Activated CD8-positive, alpha-beta memory T cell treated with anti-CD3 and anti-CD28 coated beads, Interleukin-2, amount 10 ng/mL, durations not matched to agents 7 days and 5 days (primary cell): ENCODE measurements at places on chromosomes 6 and 20.

DNA sequence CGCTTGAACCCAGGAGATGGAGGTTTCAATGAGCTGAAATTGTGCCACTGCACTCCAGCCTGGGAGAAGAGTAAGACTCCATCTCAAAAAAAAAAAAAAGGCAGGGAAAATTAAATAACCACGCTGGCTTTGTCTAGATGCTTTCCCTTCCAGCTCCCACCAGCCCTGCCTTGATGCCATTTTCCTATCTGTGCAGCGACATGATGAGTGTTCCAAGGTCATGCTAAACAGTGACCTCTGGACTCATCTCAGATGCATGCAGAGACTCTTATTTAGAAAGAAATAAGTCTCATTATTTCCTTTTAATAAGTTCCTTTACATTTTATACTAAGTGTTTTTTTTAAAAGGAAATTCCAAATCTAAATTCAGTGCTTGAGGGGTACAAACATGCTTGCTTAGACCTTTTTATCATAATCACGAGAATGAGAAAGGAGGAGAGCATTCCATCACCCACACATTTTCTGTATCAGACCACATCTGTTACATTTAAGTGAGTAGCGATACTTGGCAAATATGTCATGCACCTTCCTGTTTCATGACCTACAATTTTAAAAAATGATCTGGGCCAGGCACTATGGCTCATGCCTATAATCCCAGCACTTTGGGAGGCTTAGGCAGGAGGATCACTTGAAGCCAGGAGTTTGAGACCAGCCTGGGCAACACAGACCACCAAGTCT lies 101.1 kb upstream of the RREB1 start:
- no peaks in the 10 kb centered on the region for H3K36me3 ChIP-seq
- peaks cover 22% of the 10 kb centered on the region for H3K27me3 ChIP-seq
- H3K27ac ChIP-seq = no peak overlapping the region
- no peak overlapping the region for H3K4me3 ChIP-seq

- H3K4me3 ChIP-seq = no peak within 1 kb of the TSS
- no peaks in the 10 kb centered on the region for H3K4me1 ChIP-seq
- peaks cover 59% of the 10 kb centered on the region for H3K27me3 ChIP-seq
- H3K27ac ChIP-seq = no peak within 1 kb of the TSS
- H3K36me3 ChIP-seq = peaks cover 3% of the 10 kb centered on the region
- peak; percentile 64 for DNase-seq
Observed at GRCh38 chr6:109978174-109979032, at the start of gene GPR6. Gene GPR6 (plus strand): TSS chr6:109978311. CDS start chr6:109979113, 802 bp downstream.

DNA sequence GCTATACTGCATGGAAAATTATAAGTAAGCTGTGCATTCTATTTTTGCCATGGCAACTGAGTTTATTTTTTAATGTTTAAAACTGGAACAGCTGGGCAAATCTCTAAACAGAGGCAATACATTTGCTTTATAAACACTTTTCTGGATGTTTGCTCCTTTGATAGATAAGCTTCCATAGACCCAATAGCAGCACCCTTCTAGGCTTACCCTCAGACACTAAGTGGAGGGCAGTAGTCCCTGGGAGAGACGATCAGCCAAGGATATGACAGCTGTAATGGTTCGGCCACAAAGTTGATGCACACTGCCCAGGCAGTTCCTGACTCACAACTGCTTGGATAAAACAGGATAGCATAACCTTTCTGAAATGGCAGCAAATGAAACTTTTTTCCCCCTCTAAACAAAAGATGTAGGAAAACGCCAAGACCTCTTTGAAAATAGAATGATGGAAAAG lies 8.5 kb upstream of the MRPS10 start:
- peaks cover 12% of the 10 kb centered on the region for H3K36me3 ChIP-seq
- peak; percentile 7 for DNase-seq
- H3K27ac ChIP-seq = no peak overlapping the region
- H3K4me1 ChIP-seq = peaks cover 11% of the 10 kb centered on the region

DNA sequence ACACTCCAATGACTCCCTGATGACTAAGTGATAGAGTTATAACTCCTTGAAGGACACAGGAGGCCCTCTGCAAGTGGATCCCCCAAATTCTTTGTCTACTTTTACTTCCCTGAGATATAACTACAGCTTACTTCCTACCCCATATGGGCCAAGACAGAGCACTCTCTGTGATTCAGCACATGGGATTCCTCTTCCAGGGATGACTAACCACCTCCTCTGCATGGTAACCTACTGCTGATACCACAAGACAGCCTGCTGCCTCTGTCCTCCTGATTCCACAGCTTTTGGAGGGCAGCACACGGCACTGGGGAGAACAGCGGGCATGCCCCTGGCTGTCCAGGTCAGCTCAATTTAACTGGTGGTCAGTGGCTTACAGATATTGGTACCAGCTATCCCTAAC lies 675.7 kb upstream of the AGPAT4 start:
- no peaks in the 10 kb centered on the region for H3K4me1 ChIP-seq
- no peak overlapping the region for H3K27ac ChIP-seq
- no peaks in the 10 kb centered on the region for H3K36me3 ChIP-seq
- H3K4me3 ChIP-seq = no peak overlapping the region

- H3K4me1 ChIP-seq = peaks cover 66% of the 10 kb centered on the region
- H3K27me3 ChIP-seq = no peaks in the 10 kb centered on the region
- peak overlapping the region; percentile 94 for H3K27ac ChIP-seq
- peak; percentile 67 for DNase-seq
- peak overlapping the region; percentile 93 for H3K4me3 ChIP-seq
- H3K36me3 ChIP-seq = peaks cover 11% of the 10 kb centered on the region
Observed at GRCh38 chr6:31821301-31822035, 6.1 kb upstream of the HSPA1B start.

DNA sequence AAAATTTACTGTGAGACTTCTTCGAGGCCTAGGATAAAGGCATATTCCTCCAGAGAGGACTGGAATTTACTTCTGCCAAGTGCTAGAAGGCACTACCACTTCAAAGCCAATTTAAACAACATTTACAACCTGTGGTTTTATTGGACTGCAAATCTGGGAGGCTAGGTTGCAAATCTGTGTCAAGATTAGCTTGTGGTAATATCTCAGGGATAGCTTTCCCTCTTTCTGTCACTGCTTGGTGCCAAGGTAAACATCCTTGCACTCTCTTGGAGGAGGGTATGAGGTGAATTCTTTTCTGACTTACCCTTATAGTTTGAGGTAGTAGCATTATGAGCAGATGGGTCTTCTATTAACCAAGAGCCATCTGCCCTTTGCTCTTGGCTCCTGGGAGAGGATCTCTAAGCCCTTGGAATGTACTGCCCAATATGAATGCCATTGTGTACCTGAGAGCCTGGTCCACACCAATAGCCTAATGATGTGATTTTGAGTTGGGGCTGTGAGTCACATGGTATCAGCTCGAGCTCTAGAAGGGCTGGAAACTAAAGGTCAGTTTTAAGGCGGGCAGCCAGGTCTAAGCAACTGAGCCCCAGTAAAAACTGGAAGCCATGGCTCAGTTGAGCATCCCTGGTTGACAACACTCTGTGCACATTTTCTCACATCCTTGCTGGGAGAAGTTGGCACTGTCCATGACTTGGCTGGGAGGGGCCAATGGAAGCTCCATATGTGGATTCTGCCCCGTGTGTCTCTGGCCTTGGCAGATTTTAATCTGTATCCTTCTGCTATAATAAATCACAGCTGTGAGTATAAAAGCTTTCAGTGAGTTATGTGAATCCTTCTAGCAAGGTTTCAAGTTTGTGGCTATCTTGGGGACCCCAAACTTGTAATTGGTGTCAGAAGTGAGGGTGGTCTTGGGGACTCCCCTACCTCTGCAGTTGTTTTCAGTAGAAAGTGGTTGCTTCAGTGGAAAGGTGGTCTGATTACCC lies 188.1 kb downstream of the UBE3D start:
- H3K36me3 ChIP-seq = no peaks in the 10 kb centered on the region
- H3K4me3 ChIP-seq = no peak overlapping the region
- H3K27me3 ChIP-seq = peaks cover 14% of the 10 kb centered on the region
- DNase-seq = no peak
- no peaks in the 10 kb centered on the region for H3K4me1 ChIP-seq
